Activated naive CD4-positive, alpha-beta T cell treated with anti-CD3 and anti-CD28 coated beads, Interleukin-2, amount 10 ng/mL, durations not matched to agents 5 hours and 36 hours (primary cell): ENCODE measurements at places on chromosomes 5 and 9. TPM values are rescaled to one million over a fixed set of nuclear protein-coding genes. Genes with fewer than 3 reads are reported as not detected.

ARHGEF28 gene
- total RNA-seq, result not detected

CCNJL gene
- not detected for total RNA-seq

BARHL1 gene
- not detected for total RNA-seq

EFNA5 gene
- total RNA-seq, result not detected

ZNF618 gene
- 0.24 TPM for total RNA-seq

FSD1L gene
- total RNA-seq, result 3.3 TPM

ZNF346 gene
- total RNA-seq, result 20.9 TPM

ADAMTS19 gene
- not detected for total RNA-seq

MEIKIN gene
- 1.2 TPM for total RNA-seq

PCDHB2 gene
- 0.05 TPM for total RNA-seq

CSF1R gene
- total RNA-seq, result not detected

KCNIP1 gene
- not detected for total RNA-seq

PCDHA13 gene
- total RNA-seq, result not detected

C9 gene
- total RNA-seq, result not detected

MYO10 gene
- total RNA-seq, result 0.24 TPM

SLC9A3 gene
- 1.7 TPM for total RNA-seq

APBA1 gene
- 0.72 TPM for total RNA-seq

ARSI gene
- total RNA-seq, result not detected

CDC20B gene
- total RNA-seq, result not detected

TTC1 gene
- total RNA-seq, result 46.5 TPM

SLC6A7 gene
- not detected for total RNA-seq

RHOBTB3 gene
- 0.65 TPM for total RNA-seq

IL11RA gene
- 83.9 TPM for total RNA-seq

NADK2 gene
- 12.9 TPM for total RNA-seq

GABRA1 gene
- not detected for total RNA-seq

UGT3A1 gene
- total RNA-seq, result not detected

GABRA6 gene
- total RNA-seq, result not detected

WNT8A gene
- total RNA-seq, result not detected

C5orf52 gene
- total RNA-seq, result not detected

DAB2IP gene
- not detected for total RNA-seq

DAPK1 gene
- 0.24 TPM for total RNA-seq

FAM221B gene
- not detected for total RNA-seq

ANKRD34B gene
- total RNA-seq, result not detected

CRB2 gene
- not detected for total RNA-seq

FAT2 gene
- total RNA-seq, result not detected

ST6GALNAC6 gene
- 129 TPM for total RNA-seq

SHISAL2B gene
- not detected for total RNA-seq

SMIM33 gene
- total RNA-seq, result 2.3 TPM

RARS1 gene
- total RNA-seq, result 66.1 TPM

PHYHD1 gene
- total RNA-seq, result 1.4 TPM

IFNA21 gene
- not detected for total RNA-seq

ISL1 gene
- total RNA-seq, result not detected

KIF12 gene
- total RNA-seq, result not detected

DROSHA gene
- 70.4 TPM for total RNA-seq

PCDHA6 gene
- total RNA-seq, result not detected

SH3GL2 gene
- total RNA-seq, result not detected

ANKRD31 gene
- 0.15 TPM for total RNA-seq

TEX48 gene
- total RNA-seq, result not detected

ZNF658 gene
- 4.7 TPM for total RNA-seq

KCTD16 gene
- not detected for total RNA-seq

SLC34A1 gene
- 0.38 TPM for total RNA-seq

NDUFS4 gene
- total RNA-seq, result 48.8 TPM
